ENCODE measurements at places on chromosomes 7 and 10.

DNA sequence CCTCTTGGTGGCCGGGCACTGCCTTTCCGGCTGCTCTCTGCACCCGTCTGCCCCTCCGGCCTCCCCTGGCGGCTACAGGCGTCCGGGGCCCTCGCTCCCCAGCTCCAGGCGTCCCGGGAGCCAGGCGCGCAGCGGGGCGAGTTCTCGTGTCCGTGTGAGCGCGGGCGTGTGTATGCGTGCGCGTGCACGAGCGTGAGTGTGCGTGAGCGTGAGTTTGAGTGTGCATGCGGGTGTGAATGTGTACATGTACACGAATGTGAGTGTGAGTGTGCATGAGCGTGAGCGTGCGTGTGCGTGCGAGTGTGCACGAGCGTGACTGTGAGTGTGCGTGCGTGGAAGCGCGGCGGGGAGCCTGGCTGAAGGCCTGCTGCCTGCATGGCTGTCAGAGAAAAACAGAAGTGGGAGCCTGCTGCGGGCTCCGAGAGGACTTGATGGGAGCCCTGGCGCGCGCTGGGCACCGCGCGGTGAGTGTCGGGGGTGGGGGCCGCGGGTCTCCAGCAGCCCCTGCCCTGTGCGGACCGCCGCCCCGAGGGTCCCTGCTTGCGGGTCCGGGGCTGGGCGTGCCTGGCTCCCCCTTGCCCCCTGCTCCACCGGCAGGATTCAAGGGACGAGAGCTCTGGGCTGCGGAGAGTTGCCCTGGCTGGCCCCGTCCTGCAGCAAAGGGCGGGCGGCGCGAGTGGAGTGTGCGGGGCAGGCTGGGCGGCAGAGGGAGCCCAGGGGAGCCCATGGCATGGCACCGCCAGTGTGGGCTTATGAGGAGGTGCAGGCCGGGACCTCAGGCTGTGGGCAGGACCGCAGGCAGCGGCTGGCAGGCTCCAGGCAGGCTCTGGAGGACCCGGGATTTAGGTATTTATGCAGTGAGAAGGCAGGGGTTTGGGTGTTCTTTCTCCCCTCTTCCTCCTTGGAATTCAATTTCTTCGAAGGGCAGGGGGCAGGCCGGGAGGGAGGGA is 75.8 kb upstream of the EN2 start:
- DNase-seq = no peak

GRCh38 chr7:32916006-32916405 is 24.4 kb upstream of the KBTBD2 start:
- DNase-seq = no peak

DNA sequence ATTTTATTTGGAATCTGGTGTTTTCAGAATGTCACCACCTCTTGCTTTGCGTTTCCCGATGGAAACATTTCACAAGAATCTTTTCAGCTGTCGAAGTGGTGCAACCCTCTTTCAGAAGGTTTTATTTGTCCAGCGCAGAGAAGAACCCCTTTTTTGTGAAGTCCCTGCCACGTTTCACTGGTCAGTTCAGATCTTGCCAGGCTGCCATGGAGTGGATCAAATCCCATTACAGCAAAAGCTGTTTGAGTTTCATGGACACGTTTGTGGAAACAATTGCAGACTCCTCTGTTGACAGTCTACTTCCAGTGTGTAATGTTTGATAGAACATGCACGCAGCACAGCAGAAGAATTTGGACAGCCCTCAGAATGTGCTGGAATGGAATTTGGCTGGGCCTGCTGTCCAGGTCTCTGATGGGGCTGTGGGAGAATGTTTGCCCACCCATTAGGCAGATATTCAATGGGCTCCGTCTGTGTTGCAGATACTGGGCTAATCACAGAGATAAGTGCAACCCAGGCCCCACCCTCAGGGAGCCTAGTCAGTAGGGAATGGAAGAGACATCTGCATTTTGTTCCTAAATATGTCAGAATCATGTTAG is 143.2 kb downstream of the GRK5 start:
- DNase-seq = no peak

GRCh38 chr7:116588641-116589594 is 64.1 kb downstream of the CAV1 start:
- no peak for DNase-seq

DNA sequence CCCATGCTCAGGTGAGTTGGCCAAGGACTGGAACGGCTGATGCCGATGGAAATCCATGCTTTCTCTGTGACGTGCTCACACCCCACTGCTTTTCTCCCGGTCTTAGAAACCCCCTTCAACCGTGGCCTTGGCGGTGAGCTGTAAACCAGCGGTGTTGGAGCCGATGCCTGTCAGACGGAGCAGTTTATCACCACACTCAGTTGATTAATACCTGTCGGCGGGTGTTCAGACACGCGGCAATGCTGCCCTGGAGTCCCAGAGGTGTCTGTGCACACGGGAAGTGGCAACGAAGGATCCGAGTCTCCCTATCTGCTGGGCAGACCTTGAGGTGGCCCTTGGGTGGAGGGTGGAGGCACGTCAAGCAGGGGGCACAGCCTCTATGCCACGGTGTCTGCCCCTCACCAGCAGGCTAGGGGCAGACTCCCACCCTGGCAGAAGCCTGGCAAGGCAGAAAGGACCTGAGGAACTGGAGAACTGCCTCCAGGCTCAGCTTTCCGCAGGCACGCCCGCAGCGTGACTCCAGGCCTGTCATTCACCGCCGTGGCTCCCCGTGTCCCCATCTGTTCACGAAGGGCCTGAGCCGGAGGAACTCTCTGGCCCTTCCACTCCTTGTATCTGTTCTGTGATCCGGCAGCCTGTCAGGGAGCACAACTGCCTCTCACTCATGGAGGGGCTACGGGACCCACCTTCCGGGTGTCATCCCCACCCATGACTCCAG is 34.6 kb upstream of the MNX1 start:
- DNase-seq = no peak

DNA sequence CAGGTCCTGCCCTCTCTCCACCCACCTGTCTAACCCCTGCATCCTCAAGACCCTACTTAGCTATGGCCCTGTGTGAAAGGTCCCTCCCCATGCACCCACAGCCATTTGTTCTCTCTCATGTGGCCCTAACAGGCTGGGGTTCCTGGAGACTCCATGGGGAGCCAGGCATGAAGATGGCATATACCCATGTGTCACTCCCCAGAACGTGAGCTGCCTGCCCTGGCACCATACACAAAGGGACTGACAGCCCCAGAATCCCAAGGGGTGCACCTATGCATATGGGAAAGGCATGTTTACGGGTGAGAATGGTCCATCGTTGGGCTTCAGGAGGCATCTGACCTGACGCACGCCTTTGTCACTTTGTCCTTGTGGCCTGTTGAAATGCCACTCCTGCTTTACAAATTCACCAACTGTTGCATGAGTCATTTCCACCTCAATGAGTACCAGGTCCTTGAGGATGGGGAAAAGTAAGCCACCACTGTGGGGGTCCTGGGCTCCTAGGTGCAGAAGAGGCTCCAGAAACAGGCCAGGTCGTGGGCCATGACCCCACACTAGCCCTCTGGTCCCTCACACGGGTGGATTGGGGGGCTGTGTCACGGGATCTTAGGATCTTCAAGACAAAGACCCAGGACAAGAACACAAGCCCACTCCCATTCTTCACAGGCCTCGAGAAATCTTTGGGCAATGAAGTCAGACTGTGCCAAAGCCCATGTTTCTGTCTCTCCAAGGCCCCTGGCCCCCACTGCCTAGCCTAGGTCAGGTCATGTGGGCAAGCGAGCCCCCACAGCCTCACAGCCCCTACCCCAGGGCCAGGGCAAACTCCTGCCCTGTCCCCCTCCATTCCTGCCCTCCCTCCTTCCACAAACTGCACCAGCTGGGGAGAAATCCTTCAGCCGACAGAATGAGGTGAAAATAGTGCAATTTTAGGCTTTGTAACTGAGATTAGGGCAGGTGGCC is 8.6 kb downstream of the GPRIN2 start:
- no peak for DNase-seq

DNA sequence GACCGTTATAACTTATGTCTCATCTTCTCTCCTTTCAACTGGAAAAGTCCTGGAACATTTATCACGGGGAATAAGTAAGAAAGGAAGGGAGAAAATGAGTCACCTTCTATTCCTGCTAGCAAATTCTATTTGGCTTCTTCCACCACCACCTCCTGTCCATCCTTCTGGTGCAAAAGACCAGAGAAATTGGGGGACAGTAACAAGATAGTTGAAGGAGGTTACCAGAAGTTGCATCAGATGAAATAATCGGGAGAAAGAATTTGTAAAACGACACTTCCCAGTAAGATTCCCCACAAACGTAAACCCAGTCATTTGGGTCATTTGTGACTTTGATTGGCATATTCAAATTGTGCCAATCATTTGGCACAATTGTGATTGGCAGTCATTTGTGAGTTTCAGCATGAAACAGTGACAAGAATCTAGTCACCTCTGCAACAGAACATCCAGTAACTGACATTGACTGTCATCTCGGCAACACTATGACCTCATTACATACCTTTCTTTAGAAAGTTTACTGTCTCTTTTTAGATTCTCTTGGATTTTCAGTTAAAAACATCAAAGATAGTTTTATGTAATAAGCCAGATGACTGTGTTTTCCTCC is 51.3 kb upstream of the PIK3CG start:
- DNase-seq = no peak

GRCh38 chr7:19747740-19748339 is 25.6 kb downstream of the TMEM196 start:
- DNase-seq = no peak

GRCh38 chr7:95104739-95105138 is 197.3 kb downstream of the PPP1R9A start:
- no peak for DNase-seq

DNA sequence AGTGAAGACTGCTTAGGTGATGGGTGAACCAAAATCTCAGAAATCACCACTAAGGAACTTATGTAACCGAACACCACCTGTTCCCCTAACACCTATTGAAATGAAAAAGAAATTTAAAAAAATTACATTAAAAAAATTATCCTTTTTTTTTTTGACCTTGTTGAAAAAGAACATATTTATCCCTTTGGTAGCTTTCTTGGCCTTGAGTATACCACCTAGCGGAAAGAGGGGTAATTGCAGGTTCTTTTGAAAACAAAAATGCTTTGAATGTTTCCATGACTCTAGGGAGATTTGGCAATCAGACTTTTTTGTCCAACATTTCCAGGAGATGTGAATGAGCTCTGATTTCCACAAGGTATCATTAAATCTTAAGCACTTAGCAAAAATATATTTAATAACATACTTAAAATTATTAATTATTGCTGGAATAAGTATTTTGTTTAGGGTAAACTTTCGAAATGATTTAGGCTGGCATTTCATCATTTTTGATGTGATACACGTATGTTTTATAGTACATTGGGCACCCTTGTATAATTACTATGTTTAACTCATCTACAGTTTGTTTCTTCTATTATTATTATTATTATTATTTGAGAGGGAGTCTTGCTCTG is 47.0 kb upstream of the ELMO1 start:
- DNase-seq = no peak

- no peak for DNase-seq
These were observed 41.0 kb downstream of the WDFY4 start for GRCh38 chr10:48725708-48726107.

DNA sequence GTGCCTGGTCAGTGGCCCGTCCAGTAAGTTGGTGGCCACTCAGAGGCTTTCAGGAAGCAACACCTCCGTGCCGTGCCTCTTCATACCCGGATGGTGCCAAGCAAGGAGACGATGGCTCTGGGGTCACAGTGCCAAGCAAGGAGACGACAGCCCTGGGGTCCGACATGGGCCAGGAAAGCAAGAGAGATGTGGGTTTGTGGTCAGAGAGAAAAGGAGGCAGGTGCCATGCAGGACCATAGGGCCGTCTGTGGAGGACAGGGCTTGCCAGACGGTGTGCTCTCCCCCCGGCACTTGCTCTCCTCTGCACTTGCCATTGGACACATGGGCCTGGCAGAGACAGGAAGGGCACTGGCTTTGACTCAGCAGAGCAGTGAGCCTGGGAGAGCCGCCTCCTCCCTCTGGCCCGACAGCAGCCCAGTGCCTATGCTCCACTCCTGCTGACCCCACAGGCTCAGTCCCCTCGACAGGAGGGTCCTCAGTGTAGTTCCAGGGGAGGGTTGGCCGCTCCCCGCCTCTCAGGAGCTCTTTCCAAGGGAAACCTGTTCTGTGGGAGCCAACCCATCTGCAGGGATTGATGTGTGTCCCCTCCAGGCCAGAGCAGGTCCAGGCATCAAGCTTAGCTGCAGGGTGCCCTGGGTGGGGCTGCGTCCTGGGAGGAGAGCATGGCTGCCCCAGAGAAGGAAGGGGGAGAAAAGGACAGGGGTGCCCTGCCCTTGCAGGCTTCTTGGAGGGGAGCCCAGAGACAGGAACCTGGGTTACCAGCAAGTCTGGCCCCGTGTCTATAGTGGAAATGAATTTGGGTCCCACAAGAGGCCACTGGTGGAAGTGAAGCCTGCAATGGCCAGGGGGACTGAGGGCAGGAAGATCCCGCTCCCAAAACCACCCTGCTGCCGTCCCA is 7.6 kb upstream of the CALML5 start:
- DNase-seq = no peak

DNA sequence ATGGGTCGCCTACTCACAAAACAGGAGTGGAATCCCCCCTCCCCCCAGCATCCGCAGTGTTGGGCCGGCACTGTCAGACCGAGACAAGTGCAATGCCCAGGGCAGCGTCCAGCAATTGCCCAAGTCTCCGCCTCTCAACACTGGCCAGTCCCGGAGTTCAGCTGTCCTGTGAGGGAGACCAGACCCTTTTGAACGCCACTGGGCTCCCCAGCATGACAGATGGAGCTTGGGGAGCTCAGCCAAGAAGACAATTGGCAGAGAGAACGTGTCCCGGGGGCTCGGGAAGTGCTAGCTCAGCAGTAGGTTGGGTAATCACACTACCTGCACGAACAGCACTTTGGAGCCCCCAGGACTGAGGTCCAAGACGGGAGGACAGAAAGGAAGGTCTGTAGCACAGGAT is 4.7 kb downstream of the COPS6 start:
- DNase-seq = no peak

DNA sequence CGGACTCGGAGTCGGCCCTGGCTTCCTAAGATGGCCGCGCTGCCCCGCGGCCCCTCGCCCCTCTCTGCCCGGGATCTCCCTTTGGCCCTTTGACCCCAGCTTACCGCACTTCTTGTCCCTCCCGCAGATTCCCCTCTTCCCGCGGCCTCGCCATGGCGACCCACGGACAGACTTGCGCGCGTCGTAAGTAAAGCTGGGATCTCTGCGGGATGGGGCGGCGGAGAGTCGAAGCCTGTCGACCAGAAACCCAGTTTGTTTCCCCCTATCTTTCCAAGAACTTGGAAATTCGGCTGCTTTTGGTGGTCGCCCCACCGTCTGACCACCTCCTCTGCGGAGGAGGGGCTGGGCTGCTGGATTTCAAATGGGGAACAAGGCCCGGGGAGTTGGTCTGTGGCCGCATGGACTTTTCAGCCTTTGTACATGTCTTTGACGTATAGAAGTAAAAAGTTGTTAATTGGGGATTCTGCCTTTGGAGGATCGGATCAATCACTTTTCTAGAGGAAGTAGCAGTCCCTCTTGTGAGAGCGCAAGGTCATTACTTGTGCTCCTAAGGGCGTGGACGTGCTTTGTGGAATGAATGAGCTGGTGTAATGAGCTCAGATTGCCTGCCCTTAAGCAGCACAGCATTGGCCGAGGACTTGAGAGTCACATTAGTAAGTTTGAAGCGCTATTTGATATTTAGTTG is 553 bp downstream of the VDAC2 start:
- DNase-seq = no peak

GRCh38 chr10:93670372-93670771 is 32.0 kb downstream of the FRA10AC1 start:
- DNase-seq = no peak
